Activated CD4-positive, alpha-beta T cell treated with anti-CD3 and anti-CD28 coated beads, Interleukin-2, amount 10 ng/mL, durations not matched to agents 7 days and 5 days (primary cell): ENCODE measurements at places on chromosomes 11 and 22.
A peak's percentile ranks its signal among the peaks of the same experiment; 100 is the strongest.

- H3K27ac ChIP-seq = no peak overlapping the region
- H3K4me3 ChIP-seq = no peak overlapping the region
- DNase-seq = no peak
- peaks cover 3% of the 10 kb centered on the region for H3K36me3 ChIP-seq
- H3K27me3 ChIP-seq = peaks cover 3% of the 10 kb centered on the region
Measured at GRCh38 chr11:77580712-77581337, 8.9 kb upstream of the AQP11 start.

- DNase-seq = no peak
- H3K27ac ChIP-seq = no peak overlapping the region
- H3K4me3 ChIP-seq = no peak overlapping the region
Measured at GRCh38 chr11:117579161-117579560, 217.9 kb downstream of the DSCAML1 start.

- H3K27ac ChIP-seq = no peak overlapping the region
- no peaks in the 10 kb centered on the region for H3K4me1 ChIP-seq
- H3K36me3 ChIP-seq = no peaks in the 10 kb centered on the region
Measured at GRCh38 chr11:69588270-69588669, 52.7 kb upstream of the CCND1 start.

DNA sequence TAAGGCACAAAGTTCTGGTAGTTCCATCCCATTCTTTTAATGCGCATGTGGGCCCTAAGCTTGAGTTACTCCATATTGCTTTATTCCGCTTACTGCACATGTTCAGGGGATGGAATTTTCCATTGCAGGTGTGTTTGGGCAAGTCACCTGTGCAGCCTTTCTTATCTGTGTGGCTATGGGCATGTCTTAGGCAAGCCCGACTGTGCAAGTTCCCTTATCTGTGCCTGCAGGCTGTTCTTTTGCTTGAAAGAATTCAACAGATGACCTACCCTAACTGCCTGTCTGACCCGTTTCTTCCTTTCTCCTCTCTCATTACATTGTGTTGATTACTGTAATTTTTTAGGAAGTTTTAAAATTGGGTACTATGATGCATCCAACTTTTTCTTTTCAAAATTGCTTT, 363.6 kb downstream of the TTC28 start:
- H3K27ac ChIP-seq = no peak overlapping the region
- H3K36me3 ChIP-seq = no peaks in the 10 kb centered on the region

DNA sequence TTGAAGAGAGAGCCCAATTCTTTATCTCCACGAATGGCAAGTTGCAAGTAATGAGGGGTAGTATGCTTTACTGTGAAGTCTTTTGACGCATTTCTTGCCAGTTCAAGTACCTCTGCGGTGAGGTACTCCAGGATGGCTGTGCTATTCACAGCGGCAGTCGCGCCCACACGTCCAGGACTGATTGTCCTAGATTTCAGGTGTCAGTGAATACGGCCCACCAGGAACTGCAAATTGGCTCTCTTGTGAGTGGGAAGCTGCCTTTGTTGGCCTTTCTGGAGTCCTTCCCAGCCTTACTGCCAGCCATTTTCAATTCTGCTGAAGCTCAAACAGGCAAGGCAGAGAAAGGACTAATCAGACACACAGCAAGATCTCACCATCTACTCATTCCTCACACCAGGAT, 8.5 kb downstream of the PPFIA1 start:
- no peak overlapping the region for H3K27ac ChIP-seq
- H3K27me3 ChIP-seq = no peaks in the 10 kb centered on the region

GRCh38 chr11:71504531-71504930, 22.5 kb upstream of the KRTAP5-7 start:
- no peak for DNase-seq
- no peak overlapping the region for H3K27ac ChIP-seq
- H3K36me3 ChIP-seq = peaks cover 40% of the 10 kb centered on the region
- H3K4me3 ChIP-seq = no peak overlapping the region
- H3K4me1 ChIP-seq = no peaks in the 10 kb centered on the region
- H3K27me3 ChIP-seq = no peaks in the 10 kb centered on the region

DNA sequence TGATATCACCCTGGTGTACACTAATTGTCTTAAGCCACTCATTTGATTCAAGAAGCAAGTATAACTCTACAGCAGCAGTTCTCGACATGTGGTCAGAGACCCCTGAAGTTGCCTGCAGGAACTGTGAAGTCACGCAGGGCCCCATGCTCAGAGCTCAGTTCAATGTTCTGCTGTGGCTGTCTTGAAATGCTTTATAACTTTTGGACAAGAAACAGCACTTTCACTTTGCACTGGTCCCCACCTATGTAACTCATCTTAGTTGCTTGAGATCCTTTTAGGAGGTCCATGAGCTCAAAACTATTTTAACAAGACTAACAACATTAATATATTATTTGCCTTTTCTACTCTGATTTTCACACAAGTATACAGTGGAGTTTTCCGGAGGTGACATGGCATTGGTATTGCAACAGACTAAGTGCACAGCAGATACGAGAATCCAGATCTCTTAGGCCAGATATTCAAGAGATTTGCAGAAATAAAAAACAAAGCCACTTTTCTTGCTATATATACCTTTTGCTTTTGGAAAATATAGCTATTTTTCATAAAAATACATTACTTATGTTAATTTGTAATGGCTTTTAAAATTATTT, 64.8 kb downstream of the PRR5L start:
- no peaks in the 10 kb centered on the region for H3K36me3 ChIP-seq
- peaks cover 68% of the 10 kb centered on the region for H3K4me1 ChIP-seq
- H3K4me3 ChIP-seq = no peak overlapping the region
- DNase-seq = no peak
- no peak overlapping the region for H3K27ac ChIP-seq
- H3K27me3 ChIP-seq = peaks cover 45% of the 10 kb centered on the region

DNA sequence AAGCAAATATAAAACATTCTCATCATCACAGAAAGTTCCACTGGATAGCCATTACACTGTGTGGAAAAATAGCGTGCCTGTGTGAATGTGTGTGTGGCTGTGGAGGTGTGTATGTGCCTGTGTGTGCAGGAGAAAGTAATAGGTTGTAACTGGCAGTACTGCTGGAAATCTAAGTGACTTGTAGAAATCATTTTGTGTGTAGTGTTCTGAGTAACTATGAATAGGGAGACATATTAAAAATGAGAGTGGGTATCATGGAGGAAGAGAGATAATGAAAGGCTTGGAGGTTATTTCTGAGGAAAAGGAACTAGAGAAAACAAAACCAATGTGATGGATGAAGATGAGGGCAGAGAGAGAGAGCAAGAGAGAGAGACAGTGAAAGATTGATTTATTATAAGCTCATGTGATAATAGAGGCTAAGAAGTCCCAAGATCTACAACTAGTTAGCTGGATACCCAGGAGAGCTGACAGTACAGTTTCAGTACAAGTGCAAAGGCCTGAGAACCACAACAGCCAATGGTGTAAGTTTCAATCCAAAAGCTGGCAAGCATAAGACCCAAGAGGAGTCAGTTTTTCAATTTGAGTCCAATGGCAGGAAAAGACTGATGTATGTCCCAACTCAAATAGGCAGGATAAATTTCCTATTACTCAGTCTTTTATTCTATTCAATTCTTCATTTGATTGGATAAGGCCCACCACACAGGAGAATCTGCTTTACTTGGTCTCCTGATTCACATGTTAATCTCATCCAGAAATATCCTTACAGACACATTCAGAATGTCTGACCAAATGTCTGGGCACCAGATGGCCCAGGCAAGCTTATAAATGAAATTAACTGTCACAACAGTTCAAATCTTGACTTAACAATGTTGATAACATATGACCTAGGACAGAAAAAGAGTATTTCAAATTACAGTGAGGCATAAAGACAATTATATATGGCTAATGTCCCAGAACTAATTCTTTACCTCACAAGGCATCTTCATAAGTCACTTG, 14.9 kb downstream of the KBTBD3 start:
- no peak overlapping the region for H3K4me3 ChIP-seq
- peaks cover 11% of the 10 kb centered on the region for H3K36me3 ChIP-seq
- peaks cover 13% of the 10 kb centered on the region for H3K4me1 ChIP-seq
- no peak overlapping the region for H3K27ac ChIP-seq
- no peak for DNase-seq

GRCh38 chr11:1487851-1488574, 1.4 kb upstream of the MOB2 start:
- H3K27ac ChIP-seq = no peak overlapping the region
- no peaks in the 10 kb centered on the region for H3K36me3 ChIP-seq
- DNase-seq = no peak
- H3K4me3 ChIP-seq = no peak overlapping the region
- peaks cover 5% of the 10 kb centered on the region for H3K4me1 ChIP-seq
- H3K27me3 ChIP-seq = no peaks in the 10 kb centered on the region

- no peak for DNase-seq
- peaks cover 4% of the 10 kb centered on the region for H3K4me1 ChIP-seq
- no peak overlapping the region for H3K27ac ChIP-seq
- peaks cover 48% of the 10 kb centered on the region for H3K36me3 ChIP-seq
- no peaks in the 10 kb centered on the region for H3K27me3 ChIP-seq
Measured at GRCh38 chr22:50456466-50457234, 18.2 kb downstream of the SBF1 start.

- DNase-seq = peak; percentile 42
- H3K27me3 ChIP-seq = no peaks in the 10 kb centered on the region
- peak overlapping the region; percentile 28 for H3K27ac ChIP-seq
- H3K4me1 ChIP-seq = peaks cover 1% of the 10 kb centered on the region
- H3K4me3 ChIP-seq = no peak overlapping the region
Measured at GRCh38 chr11:73402834-73403185, 26.6 kb downstream of the RELT start.

GRCh38 chr11:64331569-64332371, 8.2 kb upstream of the CCDC88B start:
- no peaks in the 10 kb centered on the region for H3K27me3 ChIP-seq
- DNase-seq = peak; percentile 76
- no peak overlapping the region for H3K4me3 ChIP-seq
- H3K36me3 ChIP-seq = peaks cover 3% of the 10 kb centered on the region
- peaks cover 26% of the 10 kb centered on the region for H3K4me1 ChIP-seq
- H3K27ac ChIP-seq = peak overlapping the region; percentile 78

GRCh38 chr22:34045311-34045710, 125.0 kb upstream of the LARGE1 start:
- H3K27me3 ChIP-seq = no peaks in the 10 kb centered on the region
- no peak overlapping the region for H3K4me3 ChIP-seq
- H3K4me1 ChIP-seq = no peaks in the 10 kb centered on the region
- DNase-seq = no peak
- no peak overlapping the region for H3K27ac ChIP-seq
- H3K36me3 ChIP-seq = no peaks in the 10 kb centered on the region

- peaks cover 6% of the 10 kb centered on the region for H3K36me3 ChIP-seq
- no peak overlapping the region for H3K27ac ChIP-seq
- H3K4me3 ChIP-seq = no peak overlapping the region
- no peaks in the 10 kb centered on the region for H3K27me3 ChIP-seq
- no peak for DNase-seq
Measured at GRCh38 chr11:76510060-76511047, 65.5 kb downstream of the EMSY start.

DNA sequence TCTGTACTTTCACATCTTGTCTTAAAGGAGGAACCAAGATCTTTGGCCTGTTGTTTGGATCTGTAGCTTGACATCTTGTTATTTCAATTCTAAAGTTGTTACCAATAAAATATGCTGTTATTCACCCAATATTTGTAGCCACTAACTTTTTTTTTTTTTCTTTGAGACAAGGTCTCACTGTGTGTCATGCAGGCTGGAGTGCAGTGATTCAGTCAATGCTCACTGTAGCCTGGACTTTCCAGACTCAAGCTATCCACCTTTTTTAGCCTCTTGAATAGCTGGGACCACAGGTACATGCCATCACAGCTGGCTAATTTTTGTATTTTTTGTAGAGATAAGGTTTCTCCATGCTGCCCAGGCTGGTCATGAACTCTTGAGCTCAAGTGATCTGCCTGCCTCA, 769.4 kb downstream of the DLG2 start:
- H3K36me3 ChIP-seq = no peaks in the 10 kb centered on the region
- H3K4me1 ChIP-seq = no peaks in the 10 kb centered on the region

DNA sequence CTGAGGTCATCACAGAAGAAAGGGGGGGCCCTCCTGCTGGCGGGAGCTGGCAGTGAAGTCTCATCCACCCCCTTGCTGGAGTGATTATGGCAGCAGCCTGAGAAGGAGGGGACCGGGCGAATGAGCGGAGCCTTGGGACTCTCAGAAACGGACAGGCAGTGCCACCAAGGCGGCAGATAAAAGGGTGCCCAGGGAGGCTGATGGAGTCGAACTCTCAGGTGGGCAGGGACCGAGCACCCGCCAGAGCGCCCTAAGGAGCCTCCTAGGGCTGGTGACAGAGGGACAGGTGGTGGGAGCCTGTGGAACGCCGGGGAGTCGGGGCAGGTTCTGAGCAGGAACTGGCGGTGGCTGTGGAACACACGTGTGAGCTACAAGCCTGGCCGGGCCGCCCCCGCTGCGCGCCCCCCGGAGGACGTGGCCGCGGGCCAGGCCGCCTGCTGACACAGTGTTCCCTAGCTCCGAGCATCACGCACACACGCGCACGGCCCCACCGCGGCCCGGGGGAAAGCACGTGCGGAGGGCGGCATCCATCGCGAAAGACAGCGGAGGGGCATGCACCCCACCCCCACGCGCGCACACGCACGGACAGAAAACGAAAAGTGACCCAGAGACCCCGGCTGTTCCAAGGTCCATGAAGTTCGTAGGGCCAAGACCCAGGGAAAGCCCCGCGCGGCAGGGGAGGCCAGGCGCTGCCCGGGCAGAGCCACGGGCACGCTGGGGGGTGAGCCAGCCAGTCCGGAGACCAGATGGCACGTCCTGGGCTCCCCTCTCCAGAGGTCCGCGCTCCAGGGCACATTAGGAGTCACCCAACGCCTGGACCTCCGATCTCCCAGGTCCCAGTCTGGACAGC, 1.0 kb downstream of the VWCE start:
- DNase-seq = peak; percentile 17
- peaks cover 36% of the 10 kb centered on the region for H3K4me1 ChIP-seq
- peak overlapping the region; percentile 70 for H3K4me3 ChIP-seq
- peak overlapping the region; percentile 36 for H3K27ac ChIP-seq
- H3K36me3 ChIP-seq = peaks cover 18% of the 10 kb centered on the region

DNA sequence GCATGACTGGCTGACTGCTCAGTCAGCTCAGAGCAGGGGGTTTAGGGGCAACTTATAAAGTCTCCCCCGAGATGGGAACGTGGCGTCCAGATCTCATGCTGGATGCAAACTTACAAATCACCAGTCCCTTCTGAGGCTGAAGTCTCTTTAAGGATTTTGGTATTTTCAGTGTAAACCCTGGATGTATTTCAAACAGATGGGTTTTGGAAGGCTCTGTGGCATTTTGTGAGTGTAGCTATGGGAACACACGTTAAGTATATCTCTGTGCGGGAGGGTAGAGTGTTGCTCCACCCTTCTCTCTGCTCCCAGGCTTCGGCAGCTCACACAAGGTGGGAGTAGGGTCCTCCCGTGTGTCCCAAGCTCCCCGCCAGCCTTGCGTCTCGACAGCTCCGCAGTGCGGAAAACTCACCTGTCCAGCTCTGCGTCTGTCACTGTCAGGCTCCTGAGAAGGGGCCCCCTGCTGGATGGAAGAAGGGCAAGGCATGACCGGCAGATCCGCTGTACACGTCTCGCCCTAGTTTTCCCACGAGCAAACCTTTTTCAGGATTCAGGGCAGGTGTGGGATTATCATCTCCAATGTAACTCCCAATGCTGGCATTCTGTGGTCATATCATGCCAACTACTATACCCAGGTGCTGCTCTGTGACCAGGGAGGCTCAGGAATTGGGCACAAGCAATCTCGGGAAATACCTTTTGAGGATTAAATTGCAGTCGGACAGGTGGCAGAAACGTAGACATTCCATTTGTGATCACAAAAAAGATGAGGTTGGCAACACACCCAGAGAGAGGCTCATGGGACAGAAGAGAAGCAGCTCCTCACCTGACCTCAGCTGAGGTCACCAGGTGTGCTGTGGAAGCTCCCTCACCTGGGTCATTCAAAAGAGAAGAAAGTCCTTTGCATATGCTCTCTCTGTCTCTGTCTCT, 313.9 kb upstream of the B3GAT1 start:
- H3K27ac ChIP-seq = no peak overlapping the region
- peaks cover 11% of the 10 kb centered on the region for H3K27me3 ChIP-seq
- H3K4me1 ChIP-seq = no peaks in the 10 kb centered on the region
